Activated CD4-positive, alpha-beta T cell treated with anti-CD3 and anti-CD28 coated beads, Interleukin-2, amount 10 ng/mL, durations not matched to agents 7 days and 5 days (primary cell): ENCODE measurements at places on chromosomes 3 and 15. TPM values are rescaled to one million over a fixed set of nuclear protein-coding genes. Genes with fewer than 3 reads are reported as not detected.

DNA sequence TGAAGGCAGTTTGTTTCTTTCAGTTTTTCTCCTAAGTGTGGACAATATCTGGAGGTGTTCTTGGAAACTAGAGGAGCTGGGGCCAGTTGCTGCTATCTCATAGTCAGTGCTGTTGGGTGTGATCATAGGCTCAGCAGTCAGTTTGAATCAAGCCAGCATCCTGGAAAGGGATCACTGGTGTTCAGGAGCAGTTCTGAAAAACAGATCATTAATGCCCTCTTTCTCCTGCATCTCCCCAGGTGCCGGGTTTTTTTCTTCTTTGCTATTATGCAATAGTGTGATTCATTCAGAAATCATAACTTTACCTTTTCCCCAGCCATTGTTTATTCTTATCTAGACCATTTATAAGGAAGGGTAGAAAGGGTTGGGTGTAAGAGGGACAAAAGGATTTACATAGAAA, 24.0 kb downstream of the LNP1 start:
- DNase-seq = no peak

DNA sequence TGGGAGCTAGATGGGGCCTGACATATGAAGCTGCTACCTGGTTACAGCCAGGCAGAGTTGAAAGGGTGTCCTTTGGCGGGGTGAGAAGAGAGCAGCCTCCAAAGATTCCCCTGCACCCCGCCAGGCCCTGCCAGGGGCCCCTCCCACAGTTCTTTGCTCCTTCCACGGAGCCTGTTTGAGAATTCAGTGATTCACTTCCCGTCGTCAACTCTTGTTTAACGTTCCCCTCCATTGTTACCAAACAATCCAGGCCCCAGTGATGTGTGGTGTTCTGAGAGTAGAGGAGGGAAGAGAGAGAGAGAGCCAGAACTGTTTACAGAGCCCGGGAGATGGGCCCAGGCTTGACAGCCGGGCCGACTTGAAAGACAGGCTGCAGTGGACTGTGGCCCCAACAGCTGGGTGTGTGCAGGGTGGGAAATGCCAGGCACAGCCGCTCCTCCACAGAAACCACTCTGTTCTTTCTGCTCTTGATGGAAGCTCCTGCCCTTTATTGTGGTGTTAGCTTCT, 81.5 kb downstream of the SMAD3 start:
- peak; percentile 28 for DNase-seq

DNA sequence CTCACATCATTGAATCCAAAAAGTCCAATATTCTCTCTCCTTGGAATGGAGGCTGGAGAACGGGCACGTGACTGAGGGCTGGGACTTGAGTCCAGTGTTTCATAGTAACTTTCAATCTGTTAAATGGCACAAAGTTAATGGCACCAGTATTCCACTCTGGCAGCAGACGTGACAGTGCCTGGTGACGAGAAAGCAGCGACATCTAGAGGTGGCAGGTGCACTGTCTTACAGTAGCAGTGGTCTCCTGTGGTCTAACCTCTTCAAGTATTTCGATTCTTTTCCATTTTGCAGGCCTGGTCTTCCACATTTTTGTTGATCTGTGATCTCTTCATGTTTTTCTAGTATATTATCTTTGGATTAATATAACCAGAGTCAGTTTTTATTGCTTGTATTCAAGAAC, 107.1 kb downstream of the OXSM start:
- no peak for DNase-seq

The TM6SF1 gene
- total RNA-seq = 12.5 TPM

The MUSTN1 gene
- not detected for total RNA-seq
